Cerebellar cortex (tissue), 1 donor: ENCODE measurements at places on chromosomes 12 and 14.

DNA sequence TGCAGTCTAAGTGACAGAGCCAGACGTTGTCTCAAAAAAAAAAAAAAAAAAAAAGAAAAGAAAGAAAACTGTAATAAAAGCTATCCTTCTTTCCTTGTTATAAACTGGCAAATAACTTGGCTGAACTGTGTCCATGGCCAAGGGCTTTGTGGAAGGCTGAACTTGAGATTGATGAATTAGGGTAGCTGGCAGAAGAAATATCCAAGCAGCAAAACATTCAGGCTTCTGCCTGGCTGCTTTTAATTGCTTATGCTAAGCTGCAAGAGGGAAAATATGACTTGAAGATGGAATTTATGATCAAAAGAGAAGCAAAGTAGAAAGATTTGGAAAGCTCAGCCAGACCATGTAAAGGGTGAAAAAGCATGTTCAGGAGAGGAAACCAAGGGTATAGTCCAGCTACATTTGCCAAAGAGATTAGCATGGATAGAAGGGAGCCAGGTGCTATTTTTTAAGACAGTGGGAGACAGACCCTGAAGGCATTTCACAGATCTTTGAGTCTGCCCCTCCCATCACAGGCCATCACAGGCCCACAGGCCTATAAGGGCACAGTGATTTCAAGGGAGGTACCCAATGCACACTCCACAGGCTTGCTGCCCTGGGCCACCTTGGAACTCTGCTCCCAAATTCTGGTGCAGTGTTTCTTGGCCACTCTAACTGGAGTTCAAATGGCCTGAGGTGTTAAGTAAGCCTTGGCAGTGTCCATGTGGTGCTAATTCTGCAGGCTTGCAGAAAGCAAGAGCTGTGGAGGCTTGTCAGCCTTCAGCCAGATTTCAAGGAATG lies 226.0 kb downstream of the AEBP2 start:
- no peak for DNase-seq

DNA sequence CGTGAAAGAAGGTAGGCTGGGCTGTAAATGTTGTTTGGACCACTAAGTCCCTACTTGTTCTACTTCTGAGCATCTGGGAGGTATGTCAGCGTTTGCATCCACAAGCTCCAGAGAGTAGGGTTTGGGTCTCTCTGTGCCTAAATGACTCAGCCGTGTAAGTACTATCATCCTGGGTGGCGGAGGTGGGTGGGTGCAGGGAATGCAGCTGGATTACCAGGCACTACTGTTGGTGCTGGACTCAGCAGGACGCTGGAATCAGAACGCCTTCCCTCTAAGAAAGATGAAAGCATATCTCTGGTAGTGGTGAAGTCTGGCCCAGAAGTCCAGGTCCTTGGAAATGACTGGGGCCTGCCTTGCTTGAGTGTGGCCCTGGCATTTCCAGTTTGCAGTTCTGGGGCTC lies 289.7 kb downstream of the PCNX1 start:
- no peak for DNase-seq

- DNase-seq: no peak
Measured at GRCh38 chr14:101767618-101768362, 6.3 kb downstream of the PPP2R5C start.

DNA sequence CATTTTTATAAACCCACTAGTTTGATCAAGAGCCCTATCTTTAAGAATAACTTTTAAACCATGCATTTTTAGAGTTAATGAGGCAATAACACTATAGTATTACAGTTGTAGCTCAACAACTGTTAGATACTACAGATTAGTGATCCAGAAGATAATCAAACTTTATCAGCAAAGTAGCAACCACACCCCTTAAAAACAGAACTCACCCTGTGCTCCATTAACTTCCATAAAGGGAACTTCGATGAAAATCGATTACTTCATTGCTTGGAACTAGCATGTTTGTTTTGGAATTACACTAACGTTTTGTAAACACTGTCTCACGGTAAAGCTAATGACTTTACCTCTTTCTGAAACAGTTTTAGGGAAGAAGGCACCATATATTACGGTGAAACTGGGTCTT lies 1.4 kb downstream of the SGPP1 start:
- no peak for DNase-seq
